NT2/D1 (cell line): ENCODE measurements at places on chromosomes 16 and 17.

- no peak for DNase-seq
Measured at GRCh38 chr17:8791910-8792270, 7.3 kb downstream of the MFSD6L start.

DNA sequence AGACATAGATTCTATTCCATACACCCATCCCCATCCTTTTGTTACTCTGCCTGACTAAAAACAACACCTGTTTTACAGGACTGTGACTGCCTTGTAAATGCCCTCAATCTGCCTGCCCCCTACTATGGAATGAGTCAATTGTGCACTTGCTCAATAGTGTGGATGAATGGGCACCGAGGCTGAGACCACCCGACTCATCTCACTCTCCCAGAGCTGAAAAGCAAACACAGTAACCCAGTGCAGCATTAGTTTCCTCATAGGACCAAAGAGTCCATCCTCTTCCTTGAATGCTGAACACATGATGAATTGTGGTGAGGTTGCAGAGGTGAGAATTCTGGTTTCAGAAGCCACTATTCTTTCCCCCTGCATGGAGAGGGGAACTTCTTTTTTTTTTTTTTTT, 233.7 kb downstream of the ZFHX3 start:
- no peak for DNase-seq

- DNase-seq, result no peak
Measured at GRCh38 chr16:88985521-88985920, 8.5 kb upstream of the CBFA2T3 start.

DNA sequence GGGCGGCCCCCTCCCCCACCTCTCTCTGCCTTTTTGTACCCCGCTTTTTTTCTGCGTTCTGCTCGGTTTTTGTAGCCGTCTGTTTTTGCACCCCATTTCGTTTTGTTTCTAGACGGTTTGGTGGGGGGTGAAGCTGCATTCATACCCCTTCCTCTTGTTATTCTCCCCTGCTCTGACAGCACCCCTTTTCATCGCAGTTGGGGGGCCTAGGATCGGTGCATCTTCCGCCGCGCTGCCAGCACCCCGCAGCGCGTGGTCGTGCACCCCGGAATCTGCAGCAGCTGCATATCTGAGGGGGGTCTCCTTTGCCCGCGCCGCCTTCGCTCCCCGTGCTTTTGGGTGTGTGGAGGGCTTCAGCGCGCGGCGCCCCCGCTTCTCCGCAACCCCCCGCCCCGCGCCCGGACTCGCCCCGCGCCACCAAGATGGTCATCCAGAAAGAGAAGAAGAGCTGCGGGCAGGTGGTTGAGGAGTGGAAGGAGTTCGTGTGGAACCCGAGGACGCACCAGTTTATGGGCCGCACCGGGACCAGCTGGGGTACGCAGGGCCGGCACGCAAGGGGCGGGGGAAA, 455 bp downstream of the ATP1B2 start:
- no peak for DNase-seq

DNA sequence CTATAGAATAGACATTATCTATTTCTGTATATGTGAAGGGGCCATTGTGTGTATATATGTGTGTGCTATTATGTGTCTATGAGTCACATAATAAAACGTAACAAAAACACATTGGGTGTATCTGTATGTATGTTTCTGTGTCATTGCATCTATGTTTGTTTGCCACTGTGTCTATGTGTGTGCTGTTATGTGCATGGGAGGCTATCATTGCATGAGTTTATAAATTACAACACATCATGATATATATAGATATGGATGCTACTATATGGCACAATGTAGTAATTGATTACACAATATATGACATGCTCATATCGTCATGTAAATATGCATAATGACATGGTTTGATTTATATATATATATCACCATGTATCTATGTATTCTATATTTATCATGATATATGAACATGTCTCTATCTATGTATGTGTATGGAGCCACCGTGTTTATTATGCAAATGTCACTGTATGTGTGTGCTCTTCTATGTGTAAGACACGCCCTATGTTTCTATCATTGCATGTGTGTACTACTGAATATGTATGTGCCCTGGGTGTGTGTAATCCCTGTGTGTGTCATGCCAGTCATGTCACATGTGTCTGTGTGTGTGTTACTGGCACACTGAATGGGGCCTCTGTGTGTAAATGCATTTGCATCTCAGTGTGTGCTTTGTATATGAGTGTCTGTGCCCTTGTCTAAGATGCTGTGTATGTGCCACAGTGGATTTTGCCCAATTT, 1.4 kb upstream of the TSPOAP1 start:
- no peak for DNase-seq

DNA sequence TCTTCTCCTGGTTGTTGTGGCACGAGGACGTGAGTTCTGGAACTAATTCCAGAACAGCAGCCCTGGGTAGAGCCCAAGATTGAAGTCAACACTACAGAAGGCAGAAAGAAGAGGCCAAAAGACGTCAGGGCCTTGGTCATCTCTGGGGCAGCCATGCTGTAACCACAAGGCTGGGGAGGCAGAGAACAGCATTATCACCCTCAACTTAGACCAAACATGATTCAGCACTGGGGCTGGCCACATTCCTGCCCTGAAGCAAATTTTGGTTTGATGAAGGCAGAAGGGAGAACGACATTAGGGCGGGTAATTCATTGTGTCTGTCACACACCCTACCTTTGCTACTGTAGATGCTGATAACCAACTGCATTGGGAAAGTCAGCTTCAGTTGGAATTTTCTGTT, 9.7 kb upstream of the ALOX15B start:
- no peak for DNase-seq

GRCh38 chr16:82391690-82392089, 221.7 kb upstream of the MPHOSPH6 start:
- no peak for DNase-seq
